Tibial artery (tissue), 4 donors: ENCODE measurements at places on chromosomes 16 and 17.
A peak's percentile ranks its signal among the peaks of the same experiment; 100 is the strongest.

GRCh38 chr16:4674926-4675530 is 18.3 kb upstream of the NUDT16L1 start:
- no peak for DNase-seq

DNA sequence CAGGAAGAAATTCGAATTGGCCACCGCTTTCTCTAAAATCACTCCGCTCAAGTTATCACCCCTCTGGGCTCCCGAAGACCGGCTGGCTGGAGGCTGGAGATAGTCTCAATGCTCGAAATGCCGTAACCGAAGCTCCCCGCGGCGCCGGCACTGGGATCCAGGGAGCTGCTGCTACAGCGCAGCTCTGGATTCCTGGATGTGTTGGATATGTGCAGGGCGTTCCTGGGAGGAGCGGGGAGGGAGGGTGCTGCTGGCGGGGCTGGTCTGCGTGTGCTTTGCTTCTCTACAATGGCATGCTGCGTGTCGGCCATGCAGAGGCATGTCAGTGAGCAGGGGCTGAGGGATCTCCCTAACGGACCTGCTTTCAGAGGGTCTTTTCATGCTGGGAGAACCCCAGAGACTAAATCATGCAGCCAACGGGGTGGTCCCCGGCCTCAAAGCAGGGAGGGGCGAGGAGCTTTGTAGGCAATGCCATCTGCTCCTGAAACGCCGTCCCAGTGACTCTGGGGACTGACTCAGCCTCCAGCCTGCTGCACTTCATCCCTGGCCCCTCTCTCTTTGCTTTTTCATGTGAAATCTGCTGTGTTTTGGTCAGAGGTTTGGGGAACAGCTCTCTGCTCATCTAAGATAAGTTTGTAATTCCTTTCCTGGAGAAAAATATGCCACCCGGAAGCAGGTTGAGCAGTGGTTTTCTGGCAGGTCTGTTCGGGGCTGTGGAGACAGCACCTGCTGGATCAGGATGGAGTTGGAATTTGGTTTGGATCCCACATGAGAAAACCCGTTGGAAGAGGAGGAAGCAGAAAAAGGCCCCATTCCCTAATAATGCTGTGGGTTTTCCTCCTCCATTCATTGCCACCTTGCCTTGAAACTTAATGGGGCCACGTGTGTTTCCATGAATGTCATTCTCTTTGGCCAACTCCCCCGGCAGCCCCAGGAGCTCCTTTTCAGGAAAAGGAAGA is 311.4 kb downstream of the SEC14L1 start:
- peak; percentile 84 for DNase-seq

- no peak for DNase-seq
Measured at GRCh38 chr17:20225162-20226115, 216.3 kb downstream of the SPECC1 start.

GRCh38 chr17:68909066-68909465 is 46.1 kb downstream of the ABCA8 start:
- DNase-seq, result peak; percentile 73

- no peak for DNase-seq
Measured at GRCh38 chr17:50079334-50080095, 15.6 kb upstream of the PDK2 start.

GRCh38 chr17:73371836-73372235 is 60.0 kb upstream of the CDC42EP4 start:
- DNase-seq, result no peak

DNA sequence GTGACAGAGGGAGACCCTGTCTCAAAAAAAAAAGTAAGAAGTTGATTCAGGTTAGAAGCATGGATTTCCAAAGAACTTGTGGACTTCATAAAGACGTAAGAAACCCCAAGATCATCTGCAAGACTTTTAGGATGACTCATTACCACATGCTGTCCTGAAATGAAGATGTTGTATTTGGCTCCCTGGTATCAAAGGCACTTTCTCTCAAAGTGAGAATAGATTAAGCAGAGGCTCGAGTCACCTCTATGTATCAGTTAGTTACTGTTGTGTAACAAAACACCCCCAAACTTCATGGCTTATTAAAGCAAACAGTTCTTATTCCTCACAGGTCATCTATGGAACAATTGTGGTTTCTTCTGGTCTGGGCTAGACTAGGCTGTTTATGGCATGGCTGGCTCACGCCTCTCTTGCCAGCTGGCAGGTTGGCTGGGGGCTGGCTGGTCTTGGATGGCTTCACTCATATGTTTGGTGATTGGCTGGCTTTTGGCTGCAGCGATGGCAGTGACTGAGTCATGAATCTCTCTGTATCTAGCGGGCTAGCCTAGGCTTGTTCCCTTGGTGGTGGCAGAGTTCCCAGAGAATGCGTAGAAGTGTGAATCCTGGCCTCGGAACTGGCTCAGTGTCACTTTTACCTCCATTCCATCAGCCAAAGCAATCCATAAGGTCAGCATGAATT is 60.4 kb upstream of the MSI2 start:
- DNase-seq, result no peak

DNA sequence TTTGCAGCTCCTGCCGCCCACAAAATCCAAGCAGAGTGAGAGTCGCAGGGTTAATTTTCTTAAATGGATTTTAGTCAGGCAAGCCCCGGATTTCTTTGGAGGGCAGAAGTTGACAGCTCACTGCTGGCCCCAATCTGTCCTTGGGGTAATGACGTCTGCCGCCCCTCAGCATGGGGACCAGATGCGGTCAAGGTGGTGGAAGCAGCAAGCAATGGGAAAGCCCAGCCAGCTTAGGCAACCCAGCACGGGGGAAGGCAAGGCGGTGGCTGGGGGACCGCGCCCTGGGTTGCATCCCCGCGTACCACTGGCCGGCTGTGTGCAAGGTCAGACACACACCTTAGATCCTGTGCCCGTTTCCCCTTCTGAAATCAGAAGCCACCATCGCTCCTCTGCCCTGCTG is 321.7 kb downstream of the C16orf95 start:
- DNase-seq, result peak; percentile 40

- DNase-seq, result no peak
Measured at GRCh38 chr16:54512467-54512995, 225.9 kb upstream of the IRX3 start.

DNA sequence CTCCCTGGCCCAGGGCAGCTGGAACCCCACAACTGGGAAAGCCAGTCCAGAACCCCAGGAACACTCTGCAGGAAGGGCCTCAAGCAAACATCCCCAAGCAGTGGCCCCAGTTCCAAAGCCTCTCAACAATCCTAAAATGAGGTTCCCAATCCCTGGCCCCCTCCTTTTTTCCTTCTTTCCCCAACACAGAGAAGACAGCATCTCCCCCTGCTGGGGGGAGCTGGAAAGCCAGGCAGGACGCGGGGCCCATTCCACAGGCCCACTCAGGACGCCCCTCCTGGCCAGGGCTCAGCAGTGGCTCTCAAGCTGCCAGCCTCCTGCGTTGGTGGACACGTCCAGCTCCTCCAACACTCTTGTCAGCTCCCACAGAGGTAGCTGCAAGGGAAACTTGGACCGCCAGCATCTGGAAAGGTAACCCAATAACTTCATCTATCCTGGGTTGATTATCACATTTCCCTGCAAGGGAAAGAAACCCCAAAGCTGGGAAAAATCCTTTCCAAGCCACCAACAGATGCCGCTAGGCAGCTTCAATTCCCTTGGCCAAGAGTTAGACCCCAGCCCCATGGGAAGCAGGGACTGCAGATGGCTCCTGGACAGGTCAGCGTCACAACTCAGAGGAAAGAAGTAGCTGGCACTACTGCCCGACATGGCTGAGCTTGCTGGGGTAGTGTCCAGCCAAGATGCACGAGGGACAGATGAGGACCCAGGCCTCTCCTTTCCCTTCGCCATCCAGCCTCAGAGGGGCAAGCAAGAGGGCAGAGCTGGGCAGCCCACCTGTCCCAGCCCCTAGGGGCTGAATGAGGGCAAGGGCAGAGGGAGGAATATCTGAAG is 7.6 kb downstream of the HDAC5 start:
- no peak for DNase-seq

- DNase-seq, result no peak
Measured at GRCh38 chr17:4427505-4427904, 6.2 kb upstream of the SPNS3 start.

- no peak for DNase-seq
Measured at GRCh38 chr17:18954321-18954720, 2.4 kb downstream of the SLC5A10 start.

DNA sequence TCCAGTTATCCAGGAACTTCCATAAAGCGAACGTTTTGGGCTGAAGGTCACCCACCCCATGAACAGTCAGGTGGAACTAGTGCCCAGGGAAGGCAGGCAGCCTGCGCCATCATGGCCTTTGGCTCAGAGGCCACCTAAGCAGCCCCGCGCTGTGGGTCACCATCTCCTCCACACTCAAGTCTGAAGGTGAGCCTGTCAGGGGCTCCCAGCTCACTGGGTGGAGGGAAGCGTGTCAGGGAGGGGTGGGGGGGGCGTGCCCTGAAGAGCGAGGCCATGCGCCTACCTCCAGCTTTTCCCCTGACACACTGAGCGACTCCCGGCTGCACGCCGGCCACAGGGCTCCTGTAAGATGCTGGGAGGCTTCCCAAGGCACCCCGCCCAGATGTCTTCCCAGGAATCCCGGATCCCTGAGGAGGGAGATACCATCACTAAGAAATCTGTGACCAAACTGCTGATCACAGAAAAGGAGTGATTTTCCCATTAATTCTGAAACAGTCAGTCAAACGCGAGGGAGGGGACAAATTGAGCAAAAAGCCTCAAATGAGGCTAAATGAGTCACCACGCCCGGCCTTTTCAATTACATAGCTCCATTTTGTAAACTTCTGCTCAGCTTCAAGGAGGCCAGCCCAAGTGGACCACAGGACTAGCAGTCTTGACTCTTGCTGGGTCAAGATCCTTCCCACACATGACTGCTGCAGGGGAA is 26.5 kb upstream of the SLC25A19 start:
- DNase-seq, result no peak

- DNase-seq, result peak; percentile 68
Measured at GRCh38 chr17:59365383-59365981, 34.0 kb downstream of the YPEL2 start.

GRCh38 chr17:37476431-37477120 is 13.1 kb upstream of the DUSP14 start:
- DNase-seq, result no peak

DNA sequence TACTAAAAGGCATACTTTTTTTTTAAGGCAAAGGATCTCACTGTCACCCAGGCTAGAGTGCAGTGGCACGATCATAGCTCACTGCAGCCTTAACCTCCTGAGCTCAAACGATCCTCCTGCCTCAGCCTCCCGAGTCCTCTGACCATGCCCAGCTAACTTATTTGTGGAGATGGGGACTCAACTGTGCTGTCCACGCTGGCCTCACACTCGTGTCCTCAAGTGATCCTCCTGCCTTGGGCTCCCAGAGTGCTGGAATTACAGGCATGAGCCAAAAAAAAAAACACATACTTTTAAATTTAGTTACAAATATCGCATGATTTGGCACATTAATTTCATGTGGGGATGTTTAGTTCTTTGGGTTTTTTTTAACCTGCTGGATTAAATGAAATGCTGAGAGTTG is 207.7 kb upstream of the CHMP6 start:
- no peak for DNase-seq

DNA sequence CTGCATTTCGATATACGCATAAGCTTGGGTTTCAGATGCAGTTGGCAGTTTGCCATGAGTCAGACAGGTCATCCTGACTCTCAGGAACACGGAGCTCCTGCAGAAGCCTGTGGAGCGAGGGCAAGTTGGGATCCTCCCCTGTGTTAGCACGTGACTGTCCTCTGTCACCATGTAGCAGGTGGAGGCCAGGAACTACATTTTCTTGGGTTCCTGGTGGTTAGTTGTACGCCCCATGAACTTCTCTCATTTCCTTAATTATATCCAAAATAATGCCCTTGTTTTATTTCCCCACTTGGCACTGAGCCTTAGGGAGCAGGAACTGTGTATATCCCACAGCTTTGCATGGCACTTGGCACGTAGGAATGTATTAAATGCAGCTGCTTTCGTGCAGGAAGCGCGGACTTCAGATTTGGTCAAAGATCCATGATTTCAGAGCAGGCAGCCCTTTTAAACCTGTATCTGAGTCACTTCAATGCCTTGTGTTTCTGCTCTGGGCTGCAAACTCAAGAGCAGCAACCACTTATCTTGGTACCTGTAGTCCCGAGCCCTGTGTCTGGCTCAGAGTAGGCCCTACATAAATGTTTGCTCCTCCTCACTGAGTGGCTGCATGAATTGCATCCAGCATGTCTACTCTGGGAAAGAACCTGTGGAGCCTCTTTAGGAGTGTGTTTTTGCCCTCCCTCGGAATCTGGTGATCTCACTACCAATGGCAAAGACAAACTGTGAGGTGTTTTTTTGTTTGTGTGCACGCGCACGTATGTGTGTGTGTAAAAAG is 428.4 kb downstream of the MAF start:
- no peak for DNase-seq

GRCh38 chr17:74846621-74847020 is 13.1 kb downstream of the GRIN2C start:
- no peak for DNase-seq

DNA sequence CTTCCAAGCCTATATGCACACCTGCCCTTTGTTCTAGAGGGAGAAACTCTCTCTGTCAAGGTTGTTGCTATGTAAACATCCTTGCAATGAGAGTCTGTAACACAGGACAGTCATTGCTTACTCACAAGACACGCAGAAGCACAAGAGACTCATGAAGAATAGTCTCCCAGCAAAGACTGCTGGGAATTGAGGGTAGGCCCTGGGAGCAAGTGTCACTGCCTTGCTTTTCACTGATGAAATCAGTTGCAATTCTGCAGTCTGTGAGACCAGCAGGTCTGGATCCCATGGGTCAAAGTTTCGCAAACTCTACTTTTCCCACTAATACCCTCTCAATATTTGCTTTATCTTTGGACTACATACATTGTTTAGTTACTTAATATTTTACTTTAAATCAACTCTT is 177.4 kb downstream of the FTO start:
- no peak for DNase-seq

DNA sequence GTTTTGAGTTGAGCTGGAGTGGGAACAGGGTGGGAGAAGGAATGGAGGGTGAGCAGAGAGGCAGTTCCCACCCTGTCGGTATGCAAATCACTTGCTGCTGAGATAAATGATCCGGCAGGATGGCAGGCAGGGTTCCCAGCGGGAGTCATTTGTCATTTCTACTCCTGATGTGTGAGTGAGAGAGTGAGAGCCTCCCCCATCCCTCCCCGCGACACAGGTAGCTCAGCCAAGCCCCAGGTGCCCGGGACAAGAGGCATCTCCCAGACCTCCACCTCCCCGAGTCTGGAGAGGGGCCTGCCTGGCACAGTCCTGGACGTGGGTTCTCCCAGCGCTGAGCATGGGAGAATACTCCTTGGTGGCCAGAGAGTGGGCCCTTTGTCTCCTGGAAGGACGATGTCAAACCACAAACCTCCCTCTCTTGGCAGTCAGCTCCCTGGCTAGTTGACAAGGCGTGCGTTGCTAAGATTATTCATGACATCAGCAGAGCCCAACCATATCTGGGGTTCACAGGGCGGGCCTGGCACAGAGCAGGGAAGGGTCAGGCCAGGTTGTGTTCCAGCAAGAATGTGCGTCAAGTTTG is 33.7 kb upstream of the TNRC6C start:
- DNase-seq, result peak; percentile 74

- DNase-seq, result no peak
Measured at GRCh38 chr17:74282587-74283370, 8.7 kb downstream of the DNAI2 start.
